Cardiac atrium fibroblast (primary cell): ENCODE measurements at places on chromosomes 6 and 20. TPM values are rescaled to one million over a fixed set of nuclear protein-coding genes. Genes with fewer than 3 reads are reported as not detected.

RING1 gene
- total RNA-seq, result 9.9 and 12.6 TPM in 2 replicates

TRAPPC3L gene
- total RNA-seq, result not detected in 2 replicates

RIPOR2 gene
- 6.0 and 9.2 TPM in 2 replicates for total RNA-seq

XRN2 gene
- total RNA-seq, result 62.5 and 75.2 TPM in 2 replicates

TAGAP gene
- not detected in 2 replicates for total RNA-seq

PROKR2 gene
- not detected in 2 replicates for total RNA-seq

TFAP2D gene
- not detected in 2 replicates for total RNA-seq

CCN5 gene
- 4.1 and 5.8 TPM in 2 replicates for total RNA-seq

RSPH4A gene
- 0.32 TPM in 1 of 2 replicates, not detected in the other for total RNA-seq

RBM12 gene
- total RNA-seq, result 26.6 and 31.1 TPM in 2 replicates

TBC1D20 gene
- 32.7 and 46.8 TPM in 2 replicates for total RNA-seq

HCRTR2 gene
- not detected in 2 replicates for total RNA-seq

EEF1A2 gene
- 2.4 and 2.5 TPM in 2 replicates for total RNA-seq
